Uterus (tissue), 4 donors: ENCODE measurements at places on chromosomes 3 and 15. TPM values are rescaled to one million over a fixed set of nuclear protein-coding genes. Genes with fewer than 3 reads are reported as not detected.

GRCh38 chr3:127718916-127719290 is 46.2 kb downstream of the ABTB1 start:
- no peak for DNase-seq

DNA sequence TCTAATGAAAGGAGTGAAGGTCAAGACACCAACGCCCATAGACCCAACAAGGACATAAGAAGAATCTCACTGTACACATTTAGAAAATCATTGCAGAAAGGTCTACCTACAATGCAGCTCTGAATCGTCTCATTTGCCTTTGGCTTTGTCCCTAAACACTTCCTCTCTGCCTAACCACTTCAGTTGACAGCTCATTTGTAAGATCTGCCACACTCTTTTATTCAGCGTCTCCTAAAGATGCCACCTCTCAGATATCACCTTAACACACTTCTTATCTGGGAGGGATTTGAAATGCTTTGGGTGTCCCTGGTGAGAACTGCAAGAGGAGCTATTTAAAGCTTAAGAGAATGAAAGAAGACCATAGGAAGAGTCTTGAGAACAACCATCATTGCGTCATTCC is 38.7 kb downstream of the RAB27A start:
- no peak for DNase-seq

- peak; percentile 66 for DNase-seq
Measured at GRCh38 chr15:67146875-67147381, 81.5 kb downstream of the SMAD3 start.

DNA sequence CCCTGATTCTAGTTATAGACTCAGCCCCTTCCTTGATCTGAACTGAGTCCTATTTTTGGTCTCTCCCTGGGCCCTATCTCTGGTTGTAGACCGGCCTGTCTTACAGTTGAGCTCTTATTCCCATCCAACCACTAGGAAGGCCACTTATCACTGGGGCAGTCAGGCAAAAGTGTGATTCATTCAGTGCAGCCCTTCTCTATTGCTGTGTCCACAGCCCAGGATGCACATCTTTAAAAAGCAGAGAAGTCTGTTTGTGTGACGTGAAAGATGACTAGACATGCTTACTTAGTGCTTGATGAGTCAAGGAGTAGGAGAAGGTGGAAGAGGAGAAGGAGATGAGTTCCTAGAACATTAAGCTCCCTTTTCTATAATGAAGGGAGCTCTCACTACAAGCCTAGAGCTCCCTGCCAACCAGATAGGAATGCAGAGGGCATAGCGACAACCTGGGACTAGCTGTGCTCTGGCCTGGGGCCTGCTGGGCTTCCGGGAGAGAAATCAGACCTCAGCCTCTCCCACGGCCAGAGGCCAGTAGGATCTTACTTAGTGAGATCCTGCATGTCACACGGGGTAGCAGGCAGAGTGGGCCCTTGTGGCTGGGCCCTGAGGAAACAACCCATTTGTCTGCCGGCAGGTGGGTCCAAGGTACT is 25.7 kb downstream of the INSYN1 start:
- DNase-seq = no peak

- DNase-seq = no peak
Measured at GRCh38 chr15:99440029-99440428, 125.8 kb upstream of the MEF2A start.

- no peak for DNase-seq
Measured at GRCh38 chr3:24363242-24363641, 131.4 kb downstream of the THRB start.

GRCh38 chr15:86555939-86556338 is 476.3 kb downstream of the AGBL1 start:
- no peak for DNase-seq

Gene CMC1
- 2.0 TPM for total RNA-seq

Gene LRRC31
- not detected for total RNA-seq

DNA sequence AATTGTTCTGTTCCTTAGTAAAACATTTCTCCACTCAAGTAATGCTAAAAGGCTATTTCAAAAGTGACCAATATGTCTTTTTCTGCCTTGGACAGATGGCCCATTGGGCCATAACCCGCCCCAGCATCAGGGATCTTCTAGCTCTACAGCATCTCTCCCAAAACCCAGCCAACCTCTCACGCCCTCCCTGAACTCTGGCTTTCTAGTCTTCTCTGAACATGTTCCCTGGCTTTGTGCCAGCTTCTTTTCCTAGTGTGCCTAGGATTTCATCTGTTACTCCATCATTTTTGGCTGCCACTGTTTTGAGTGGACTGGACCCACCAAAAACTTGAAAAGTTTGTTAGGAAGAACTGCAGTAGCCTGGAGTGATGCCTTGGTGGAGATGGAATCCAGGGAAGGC is 30.7 kb downstream of the TRPM1 start:
- no peak for DNase-seq

- DNase-seq = peak; percentile 83
Measured at GRCh38 chr3:46909535-46910161, 32.1 kb downstream of the PTH1R start.

- DNase-seq = no peak
Measured at GRCh38 chr3:154280161-154280560, 44.1 kb downstream of the DHX36 start.

- no peak for DNase-seq
Measured at GRCh38 chr3:23566499-23566898, 239.3 kb upstream of the UBE2E1 start.

Gene EOMES
- 0.82 TPM for total RNA-seq

DNA sequence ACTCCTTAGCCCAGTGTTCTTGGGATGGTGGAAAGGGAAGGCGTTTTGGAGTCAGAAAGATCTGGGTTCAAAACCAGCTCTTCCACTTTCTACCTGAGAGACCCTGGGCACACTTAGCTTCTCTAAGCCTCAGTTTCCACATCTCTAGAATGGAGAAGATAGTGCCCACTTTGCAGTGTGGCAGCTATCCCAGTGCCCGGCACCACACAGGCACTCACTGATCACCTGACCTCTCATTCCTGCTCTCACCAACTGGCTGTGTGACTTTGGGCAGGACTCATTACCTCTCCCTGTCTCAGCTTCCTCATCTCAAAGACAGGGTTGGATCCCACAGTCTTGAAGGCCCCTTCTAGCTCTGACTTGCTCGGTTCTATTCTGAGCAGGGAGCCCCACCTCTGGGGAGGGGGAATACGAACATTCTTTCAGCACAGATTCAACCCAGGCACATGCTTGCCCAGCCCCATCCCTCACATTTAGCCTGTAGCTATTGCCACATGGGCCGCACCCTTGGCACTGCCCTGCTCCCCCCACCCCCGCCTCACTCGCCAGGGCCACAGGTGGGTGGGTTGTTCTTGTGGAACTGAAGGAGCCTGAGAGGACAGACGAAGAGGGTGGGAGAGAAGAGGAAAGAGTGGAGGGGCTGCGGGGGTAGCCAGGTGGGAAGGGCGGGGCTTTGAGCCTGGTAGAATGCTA is 39.2 kb downstream of the EPHB3 start:
- peak; percentile 14 for DNase-seq

- DNase-seq = no peak
Measured at GRCh38 chr3:9248522-9249271, 749 bp downstream of the SRGAP3 start.

DNA sequence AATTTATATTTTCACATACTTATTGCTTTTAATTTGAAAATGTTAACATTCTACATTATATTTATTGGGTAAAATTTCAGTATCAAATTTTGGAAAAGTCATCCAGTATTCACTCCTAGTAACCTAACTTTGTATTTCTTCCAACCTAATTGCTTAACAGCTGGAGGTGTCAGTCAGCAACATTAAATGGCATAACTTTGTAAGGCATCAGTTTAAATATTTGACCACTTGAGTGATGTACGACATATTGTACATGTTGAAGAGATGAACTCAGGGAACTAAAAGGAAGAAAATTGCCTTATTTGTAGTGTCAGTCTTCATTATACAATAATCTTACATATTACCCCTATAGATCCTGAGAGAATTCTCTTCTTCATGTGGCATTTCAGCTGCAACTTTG is 326.8 kb downstream of the NAALADL2 start:
- DNase-seq = no peak

Gene OSBPL10
- total RNA-seq = 40.5 TPM

DNA sequence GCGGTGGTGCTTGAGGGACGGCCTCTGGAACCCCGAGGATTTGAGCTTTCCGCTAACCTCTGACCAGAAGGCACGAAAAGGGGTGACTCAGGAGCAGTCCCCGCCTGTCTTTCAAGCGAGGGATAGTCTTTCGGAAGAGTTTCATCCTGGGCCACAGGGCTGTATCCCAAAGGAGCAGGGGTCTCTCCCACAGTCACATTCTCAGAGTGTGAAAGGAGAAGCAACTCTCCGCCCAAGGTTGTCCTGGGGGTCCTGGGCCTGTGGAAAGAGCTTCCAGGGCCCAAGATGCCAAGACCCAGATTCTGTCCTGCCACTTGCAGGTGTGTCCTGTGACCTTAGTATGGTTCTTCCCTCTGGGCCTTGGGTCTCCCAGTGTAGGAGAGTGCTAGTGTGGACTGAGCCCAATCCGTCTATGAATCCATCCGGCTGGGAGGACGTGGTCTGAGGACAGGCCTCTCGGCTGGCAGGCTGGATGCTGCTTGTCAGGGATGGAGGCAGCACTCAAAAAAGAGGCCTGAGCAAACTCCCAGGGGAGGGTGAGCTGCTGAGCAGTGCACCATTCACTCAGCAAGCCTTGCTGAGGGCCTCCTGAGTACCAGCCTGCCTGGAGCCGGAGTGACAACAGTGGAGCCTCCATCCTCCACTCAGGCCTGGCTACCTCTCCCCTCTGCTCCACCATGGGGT is 1.6 kb upstream of the DUSP7 start:
- DNase-seq = no peak

Gene RETNLB
- not detected for total RNA-seq

- DNase-seq = peak; percentile 17
Measured at GRCh38 chr3:56754741-56755417, 46.9 kb downstream of the ARHGEF3 start.

GRCh38 chr15:67670647-67671305 is 128.3 kb downstream of the MAP2K5 start:
- no peak for DNase-seq

- no peak for DNase-seq
Measured at GRCh38 chr3:187172929-187173328, 24.4 kb upstream of the RTP1 start.

Gene CFAP44
- total RNA-seq = 16.4 TPM

- DNase-seq = no peak
Measured at GRCh38 chr15:69597061-69597592, 144.5 kb downstream of the RPLP1 start.

Gene C2CD4A
- total RNA-seq = not detected

DNA sequence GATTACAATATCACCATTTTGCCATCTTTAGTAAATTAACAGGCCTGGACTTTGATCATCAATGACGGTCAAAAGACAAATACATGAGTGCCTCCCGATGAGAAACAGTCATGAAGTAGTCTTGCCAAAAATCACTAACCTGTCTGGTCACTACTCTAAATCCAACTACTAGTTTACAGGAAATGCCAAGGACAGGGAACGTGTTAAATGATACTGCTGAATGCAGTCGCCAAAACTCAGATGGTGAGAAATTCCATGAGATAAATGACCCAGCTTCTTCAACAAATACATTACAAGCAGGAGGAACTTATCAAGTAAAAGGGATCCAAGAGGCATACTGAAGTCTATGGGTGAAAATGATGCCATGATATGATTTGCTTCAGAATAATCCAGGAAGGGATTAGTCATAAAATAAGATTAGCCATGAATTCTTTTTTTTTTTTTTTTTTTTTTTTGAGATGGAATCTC is 35.8 kb upstream of the ATP13A3 start:
- DNase-seq = no peak

DNA sequence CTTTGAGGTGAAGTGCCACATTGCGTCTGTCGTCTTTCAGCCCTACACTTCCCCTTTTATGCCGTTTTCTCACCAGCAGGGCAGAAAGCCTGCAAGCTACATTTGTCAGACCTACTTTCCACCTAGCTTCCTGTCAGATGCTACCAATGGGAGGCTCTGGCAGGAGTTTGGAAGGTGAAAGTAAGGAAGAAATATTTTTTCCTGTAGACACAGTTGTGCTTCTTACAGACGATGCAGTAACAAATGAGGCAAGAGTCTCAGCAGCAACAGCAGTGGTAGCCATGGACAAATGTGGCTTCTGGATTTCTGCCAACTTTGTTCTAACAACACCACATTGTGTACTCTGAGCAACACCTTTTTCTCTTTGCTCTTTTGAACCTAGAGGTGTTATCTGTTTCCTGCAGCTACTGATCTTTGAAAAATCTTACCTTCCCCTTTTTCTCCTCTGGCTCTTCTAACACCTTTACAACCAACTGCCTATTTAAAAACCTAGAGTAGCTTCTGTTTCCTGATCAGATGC is 70.6 kb upstream of the STT3B start:
- no peak for DNase-seq

- no peak for DNase-seq
Measured at GRCh38 chr15:62107571-62108121, 40.9 kb downstream of the C2CD4A start.

DNA sequence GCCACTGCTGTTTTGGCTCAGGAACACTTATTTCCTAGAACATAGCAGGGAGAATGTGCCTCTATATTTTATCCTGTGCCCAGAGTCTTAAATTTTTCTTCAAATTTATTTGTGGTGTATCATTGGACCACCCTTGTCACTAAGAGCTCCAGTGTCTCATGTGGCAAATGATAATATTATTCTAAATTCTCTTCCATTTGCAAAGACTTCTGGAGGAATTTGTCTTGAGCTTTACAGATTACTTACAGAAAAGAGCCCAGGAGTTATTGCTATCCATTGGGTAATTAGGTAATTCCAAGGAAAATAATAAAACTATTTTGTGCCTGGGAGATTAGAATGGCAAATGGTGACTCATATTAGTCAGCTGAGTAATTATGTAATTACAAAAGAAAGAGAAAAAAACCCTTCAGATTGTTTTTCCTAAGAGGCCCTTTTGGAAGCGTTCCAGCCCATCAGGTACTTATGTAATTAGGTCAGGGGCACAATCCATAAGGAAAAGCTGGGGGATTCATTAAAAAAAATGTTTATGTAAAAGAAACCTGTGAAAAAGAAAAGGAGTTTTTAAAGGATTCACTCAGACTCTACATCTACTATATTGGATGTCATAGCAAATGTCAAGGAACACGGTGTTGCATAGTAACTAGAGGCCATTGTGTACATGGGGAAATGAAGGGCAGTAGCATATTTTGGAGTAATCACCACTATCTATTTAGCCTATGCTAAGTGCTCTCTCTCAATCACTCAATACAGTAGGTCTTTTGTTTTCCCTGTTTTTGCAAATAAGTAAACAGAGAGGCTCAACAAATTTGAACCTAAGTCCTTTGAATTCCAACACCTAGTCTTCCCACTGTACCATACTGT is 380.9 kb upstream of the RARB start:
- no peak for DNase-seq

GRCh38 chr3:33911525-33912322 is 113.3 kb downstream of the PDCD6IP start:
- DNase-seq = no peak

DNA sequence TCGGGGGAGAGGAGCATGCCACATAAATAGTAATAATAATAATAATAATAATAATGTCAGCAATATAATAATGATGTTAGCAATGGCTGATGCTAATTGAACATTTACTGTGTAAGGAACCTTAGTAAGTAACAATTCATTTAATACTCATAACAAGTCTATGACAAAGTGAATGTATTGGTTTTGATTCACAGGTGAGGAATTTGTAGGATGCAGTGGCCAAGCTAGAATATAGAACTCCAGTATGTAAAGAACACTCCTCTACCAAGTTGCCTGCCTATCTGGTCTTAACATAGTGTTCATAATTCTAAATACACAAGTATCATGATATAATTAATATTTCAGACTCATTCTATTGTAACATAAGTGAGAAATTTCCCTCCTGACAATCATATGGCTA is 1016.5 kb downstream of the ROBO1 start:
- DNase-seq = no peak

GRCh38 chr3:190121383-190121782 is 686 bp upstream of the P3H2 start:
- DNase-seq = no peak
